Forelimb muscle (tissue), 1 donor: ENCODE measurements at places on chromosomes 5 and 9. TPM values are rescaled to one million over a fixed set of nuclear protein-coding genes. Genes with fewer than 3 reads are reported as not detected.

The CKMT2 gene
- polyA plus RNA-seq, result 102 TPM

The PCDHGB2 gene
- polyA plus RNA-seq, result 1.7 TPM

The NRARP gene
- 3.8 TPM for polyA plus RNA-seq

The MRPS2 gene
- polyA plus RNA-seq, result 32.5 TPM

The PKD2L2 gene
- 0.83 TPM for polyA plus RNA-seq

The PCA3 gene
- polyA plus RNA-seq, result 1.0 TPM

The WDR31 gene
- polyA plus RNA-seq, result 1.7 TPM

The PRDM9 gene
- polyA plus RNA-seq, result not detected

The ENHO gene
- 3.4 TPM for polyA plus RNA-seq

The TAF1L gene
- 0.03 TPM for polyA plus RNA-seq

The LCN9 gene
- not detected for polyA plus RNA-seq

The CORO2A gene
- 0.32 TPM for polyA plus RNA-seq

The ANKRD33B gene
- 1.8 TPM for polyA plus RNA-seq

The PLAC8L1 gene
- polyA plus RNA-seq, result 0.73 TPM

The EPB41L4B gene
- polyA plus RNA-seq, result 10.7 TPM

The THBS4 gene
- 198 TPM for polyA plus RNA-seq

The CTSV gene
- 0.24 TPM for polyA plus RNA-seq

The SPINK7 gene
- polyA plus RNA-seq, result 0.23 TPM

The CTXN3 gene
- 1.0 TPM for polyA plus RNA-seq

The LHX3 gene
- not detected for polyA plus RNA-seq

The TMEM252 gene
- polyA plus RNA-seq, result 1.0 TPM

The GNAQ gene
- polyA plus RNA-seq, result 27.5 TPM

The FOXD4L5 gene
- 0.90 TPM for polyA plus RNA-seq

The QRFP gene
- polyA plus RNA-seq, result 0.33 TPM

The ZBTB34 gene
- polyA plus RNA-seq, result 10.1 TPM

The MARCOL gene
- not detected for polyA plus RNA-seq

The GM2A gene
- 19.0 TPM for polyA plus RNA-seq

The FTMT gene
- not detected for polyA plus RNA-seq

The SHISAL2B gene
- 0.40 TPM for polyA plus RNA-seq
